ENCODE measurements at places on chromosomes 1 and 21.

- no peak for DNase-seq
These were observed 65.2 kb upstream of the TMPRSS15 start for GRCh38 chr21:18468790-18469189.

DNA sequence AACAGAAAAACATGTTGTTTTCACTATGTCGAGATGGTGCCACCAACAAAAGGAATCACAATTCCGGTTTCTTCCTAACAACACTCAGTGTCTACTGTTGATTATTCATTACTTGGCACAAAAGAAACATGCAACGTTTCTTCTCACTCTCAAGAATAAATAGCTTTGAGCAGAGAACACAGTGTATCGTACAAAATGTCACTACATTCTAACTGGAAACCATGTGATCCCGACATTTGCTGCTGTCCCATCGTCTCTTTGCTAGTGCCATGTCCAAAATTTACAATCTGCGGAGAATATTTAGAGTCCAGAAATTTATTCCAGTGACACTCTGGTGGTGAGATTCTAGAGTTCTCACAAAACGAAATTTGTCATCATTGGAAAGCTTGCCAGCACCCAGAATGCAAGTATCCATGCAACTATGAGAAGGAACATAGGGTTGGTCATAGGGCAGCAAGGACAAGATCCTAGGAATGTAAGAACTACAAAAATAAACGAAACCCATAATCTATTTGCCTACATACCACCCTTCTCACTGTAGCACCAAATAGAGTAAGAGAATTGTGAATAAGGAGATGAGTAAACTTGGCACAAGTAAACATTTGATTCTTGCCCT, 505.1 kb downstream of the LTN1 start:
- no peak for DNase-seq

GRCh38 chr1:196376630-196377328, 231.5 kb downstream of the KCNT2 start:
- DNase-seq, result no peak

- DNase-seq, result no peak
These were observed 23.6 kb upstream of the APOBEC4 start for GRCh38 chr1:183676586-183677189.

DNA sequence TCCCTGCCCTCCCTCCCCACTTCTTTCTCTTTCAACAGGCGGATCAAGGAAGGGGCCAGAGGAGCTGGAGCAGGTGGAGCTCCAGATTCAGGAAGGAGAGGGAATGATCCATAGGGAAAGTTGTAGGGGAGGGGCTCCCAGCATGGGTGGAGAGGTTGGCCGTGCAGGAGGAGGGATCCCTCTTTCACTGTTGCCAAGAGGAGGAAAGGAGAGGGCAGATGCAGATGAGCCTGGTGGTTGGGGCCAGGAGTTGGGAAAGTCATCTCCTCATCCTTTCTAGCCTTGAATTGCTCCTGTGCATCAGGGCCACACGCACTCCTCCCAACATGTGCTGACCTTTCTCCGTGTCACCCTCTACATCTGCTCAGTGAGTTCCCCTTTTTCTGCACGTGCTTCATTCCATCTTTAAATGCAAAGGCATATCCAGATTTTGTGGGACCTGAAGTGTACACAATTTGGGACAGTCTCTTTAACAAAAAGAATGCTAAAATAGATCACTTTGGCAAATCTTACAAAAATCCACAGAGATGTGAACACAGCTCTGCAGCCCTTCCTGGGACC, 32.4 kb downstream of the ZBTB18 start:
- DNase-seq, result no peak

GRCh38 chr1:158080066-158080465, 86.6 kb downstream of the KIRREL1 start:
- DNase-seq, result no peak

DNA sequence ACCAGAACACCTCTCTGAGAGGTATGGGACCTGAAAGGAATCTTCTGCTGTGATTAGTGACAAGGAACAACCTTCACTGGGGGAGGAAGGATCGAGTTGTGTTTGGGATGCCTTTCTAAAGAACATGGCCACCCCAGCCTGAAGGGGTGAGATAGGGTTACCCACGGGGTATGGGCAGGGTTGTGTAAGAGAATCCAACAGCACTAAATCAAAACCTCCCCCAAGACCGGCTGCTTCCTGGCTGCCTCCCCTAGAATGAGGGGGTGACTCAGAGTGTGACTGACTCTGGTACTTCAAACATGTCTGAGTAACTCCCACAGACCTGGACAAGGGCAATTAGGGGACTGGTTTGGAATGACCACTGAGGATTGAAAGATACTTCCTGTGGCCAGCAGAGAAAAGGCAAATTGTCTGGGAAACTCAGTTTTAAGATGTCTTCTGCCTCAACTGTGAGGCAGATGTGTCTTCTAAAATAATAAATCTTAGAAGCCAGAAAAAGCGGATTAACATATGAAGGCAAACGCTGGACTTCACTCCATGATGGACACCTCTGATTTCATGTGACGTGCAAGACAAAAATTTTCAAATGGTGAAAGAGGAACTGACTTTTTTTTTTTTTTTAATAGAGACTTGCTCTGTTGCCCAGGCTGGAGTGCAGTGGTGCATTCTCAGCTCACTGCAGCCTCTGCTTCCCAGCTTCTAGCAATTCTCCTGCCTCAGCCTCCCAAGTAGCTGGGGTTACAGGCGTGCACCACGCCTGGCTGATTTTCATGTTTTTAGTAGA, 6.7 kb upstream of the PTPN14 start:
- no peak for DNase-seq

GRCh38 chr1:40895601-40896000, 33.4 kb upstream of the CITED4 start:
- peak; percentile 7 for DNase-seq

DNA sequence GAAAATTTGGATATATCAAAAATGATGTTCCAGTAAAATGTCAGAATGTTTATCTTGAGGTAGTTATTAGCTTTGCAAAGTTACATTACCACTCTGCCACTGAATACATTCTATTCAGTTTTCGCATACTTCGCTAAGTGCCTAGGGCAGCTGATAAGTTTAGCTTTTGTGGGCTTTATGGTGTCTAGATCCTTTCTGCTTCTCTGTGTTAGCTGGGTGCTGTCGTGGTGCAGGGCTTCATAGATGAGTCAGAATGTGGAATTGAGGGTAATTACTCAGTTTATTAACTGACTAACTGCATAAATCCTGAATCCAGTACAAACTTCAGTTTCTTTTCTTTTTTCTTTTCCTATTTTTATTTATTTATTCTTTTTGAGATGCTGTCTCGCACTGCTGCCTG, 21.5 kb downstream of the NCAM2 start:
- DNase-seq, result no peak

DNA sequence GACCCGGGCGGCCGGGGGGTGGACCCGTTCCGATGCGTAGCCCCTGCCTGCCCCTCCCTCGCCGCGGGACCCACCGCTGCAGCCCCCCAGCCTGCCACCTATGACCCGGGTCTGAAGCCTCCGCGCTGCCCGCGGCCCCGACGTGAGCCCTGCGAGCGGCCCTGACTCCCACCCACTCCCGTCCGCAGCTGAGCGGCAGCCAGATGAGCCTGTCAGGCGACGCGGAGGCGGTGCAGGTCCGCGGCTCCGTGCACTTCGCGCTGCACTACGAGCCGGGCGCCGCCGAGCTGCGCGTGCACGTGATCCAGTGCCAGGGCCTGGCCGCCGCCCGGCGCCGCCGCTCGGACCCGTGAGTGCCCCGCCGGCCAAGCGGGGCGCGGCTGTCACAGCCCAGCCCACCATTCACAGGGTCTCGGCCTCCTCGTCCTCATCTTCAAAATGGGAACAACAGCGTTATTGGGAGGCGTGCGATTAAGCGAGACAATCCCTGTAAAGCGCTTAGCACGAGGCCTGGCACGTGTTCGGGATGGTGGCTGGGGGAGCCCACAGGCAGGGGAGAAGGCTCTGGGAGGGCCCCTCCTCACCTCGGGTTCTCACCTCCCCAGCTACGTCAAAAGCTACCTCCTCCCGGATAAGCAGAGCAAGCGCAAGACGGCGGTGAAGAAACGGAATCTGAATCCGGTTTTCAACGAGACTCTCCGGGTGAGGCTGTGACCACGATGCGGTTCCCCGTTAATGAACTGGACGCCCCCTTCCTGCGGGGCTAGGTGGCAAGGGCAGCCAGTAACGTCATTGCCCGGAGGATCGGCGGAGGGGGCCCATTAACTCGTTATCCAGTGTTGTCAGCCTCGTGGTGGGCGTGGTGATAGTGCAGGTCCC, 8.2 kb downstream of the SYTL1 start:
- DNase-seq, result no peak

DNA sequence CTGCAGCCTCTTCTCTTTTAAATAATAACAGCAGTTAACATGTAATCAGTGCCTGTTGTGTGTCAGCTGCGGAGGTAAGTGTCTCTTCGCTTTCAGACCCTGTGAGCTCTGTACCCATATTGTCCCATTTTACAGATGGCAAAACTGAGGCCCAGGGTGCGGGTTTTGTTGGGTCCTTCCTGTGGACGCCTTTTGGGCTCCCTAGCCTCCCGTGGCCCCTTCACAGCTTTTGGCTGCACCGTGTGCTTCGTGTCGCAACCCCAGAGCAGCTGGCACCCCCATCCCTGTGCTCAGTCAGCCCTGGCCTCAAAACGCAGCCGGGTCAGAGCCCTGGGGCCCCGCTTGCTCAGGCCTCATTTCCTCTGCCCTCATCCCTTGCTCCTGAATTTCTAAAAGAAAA, 53.8 kb downstream of the TLR5 start:
- no peak for DNase-seq

DNA sequence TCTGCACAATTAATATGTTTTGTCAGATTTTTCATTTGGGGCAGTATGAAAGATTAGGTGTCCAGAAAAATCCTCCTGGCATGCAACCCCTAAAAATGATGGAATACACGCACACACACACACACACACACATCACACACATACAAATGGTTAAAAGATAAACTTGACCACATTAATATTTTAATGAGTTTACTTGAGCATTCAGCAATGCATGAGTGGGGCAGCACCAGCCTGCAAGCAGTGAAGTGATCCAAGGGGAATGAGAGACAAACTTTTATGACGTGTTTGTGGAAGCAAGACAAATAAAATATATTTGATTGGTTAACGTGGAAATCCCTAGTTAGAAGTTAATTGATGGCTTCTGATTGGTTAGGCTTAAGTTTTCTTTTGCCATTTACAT, 29.1 kb upstream of the SOAT1 start:
- no peak for DNase-seq

DNA sequence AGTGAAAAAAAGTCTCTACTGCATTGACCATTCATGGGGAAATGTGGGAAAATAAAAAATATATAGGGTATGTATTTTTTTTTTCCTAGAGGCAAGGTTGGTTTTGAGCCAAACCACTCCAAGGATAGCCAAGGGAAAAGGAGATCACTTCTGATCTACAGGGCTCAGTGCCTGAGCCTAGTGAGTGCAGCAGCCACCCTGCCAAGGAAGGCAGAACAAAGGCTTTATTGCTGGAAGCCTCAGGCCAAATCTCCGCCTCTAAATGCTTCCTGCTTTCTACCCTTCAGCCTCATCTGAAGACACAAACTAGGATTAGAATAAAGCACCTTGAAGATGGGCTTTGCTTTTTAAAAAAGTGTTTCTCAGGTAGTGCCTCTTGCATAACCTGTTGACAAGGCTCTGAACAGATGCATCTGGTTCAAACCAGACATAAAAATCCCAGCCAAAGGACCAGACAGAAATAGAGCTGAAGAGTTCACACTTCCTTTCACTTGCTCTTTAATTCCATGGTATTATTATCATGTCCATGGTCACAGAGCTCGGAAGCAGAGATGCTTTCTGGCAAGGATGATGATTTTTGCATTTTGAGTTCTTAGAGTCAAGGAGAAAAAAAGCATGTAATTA, 10.5 kb downstream of the C1orf115 start:
- DNase-seq, result no peak

- DNase-seq, result no peak
These were observed 22.4 kb upstream of the PADI2 start for GRCh38 chr1:17141441-17142197.

DNA sequence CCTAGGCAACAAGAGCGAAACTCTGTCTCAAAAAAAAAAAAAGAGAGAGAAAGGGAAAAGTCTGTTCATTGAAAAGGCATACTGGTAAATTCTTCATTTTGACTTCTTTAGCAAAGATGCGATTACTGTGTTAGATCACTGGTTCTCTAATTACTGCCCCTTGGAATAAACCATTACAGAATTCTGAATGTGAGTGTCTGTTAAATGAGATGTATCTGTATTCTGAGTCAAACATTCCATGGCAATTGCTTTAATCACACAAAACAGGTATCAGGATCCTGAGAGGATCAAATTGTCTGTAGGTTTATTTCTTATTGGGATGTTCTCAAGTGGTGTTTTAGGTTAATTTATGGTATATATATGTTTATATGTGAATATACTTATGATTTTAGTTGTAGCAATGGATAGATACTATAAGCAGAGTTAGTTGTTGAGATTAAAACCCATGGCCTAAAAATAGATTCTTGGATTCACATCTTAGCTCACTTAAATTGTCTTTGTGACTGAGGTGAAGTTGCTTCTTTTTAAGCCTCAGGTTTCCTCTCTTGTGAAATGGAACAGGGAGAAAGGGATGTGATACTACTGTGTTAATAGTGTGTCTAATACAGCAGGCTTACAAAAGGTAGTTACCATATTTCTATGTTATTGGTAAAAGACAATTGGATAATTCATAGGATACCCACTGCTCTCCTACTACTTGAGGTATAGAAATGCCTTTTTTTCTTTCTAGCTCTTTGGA, 16.2 kb downstream of the SRRM1 start:
- no peak for DNase-seq

GRCh38 chr1:180988253-180988752, 34.4 kb downstream of the STX6 start:
- DNase-seq, result no peak

DNA sequence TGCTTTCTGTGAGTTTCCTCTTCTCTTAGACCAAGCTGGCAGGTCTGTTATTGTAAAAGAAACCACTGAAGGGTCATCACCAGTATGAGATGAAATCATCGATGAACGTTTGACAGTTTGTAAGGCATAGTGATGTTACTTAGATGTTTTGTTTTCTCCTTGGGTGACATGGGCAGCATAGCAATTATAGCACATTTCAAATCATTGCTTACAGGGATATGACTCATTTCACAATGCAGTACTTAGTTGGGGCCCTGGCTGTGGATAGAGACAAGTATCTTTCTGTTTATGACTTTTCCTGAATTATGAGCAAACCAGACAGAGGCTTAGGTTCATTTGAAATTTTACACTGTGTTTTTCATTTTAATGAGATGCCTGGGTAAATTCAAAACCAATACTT, 313.0 kb downstream of the RWDD3 start:
- no peak for DNase-seq

DNA sequence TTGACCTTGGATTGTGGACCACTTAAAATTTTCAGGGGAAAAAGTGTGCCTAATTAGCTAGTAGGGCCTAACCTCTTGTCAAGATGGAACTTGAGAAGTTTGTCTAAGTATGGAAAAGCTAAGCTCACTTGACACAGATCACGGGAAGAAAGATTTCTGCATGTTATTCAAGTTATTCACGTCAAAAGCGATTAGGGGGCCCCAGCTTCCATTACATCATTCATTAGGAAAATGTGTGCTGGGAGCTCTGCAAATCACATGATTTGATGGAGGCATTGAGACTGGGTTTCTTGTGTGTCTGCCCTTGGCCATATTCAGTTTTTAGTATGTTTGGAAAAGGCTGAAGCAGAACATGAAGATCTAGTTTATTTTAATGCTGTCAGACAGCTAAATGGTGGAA, 15.5 kb upstream of the POGZ start:
- no peak for DNase-seq

- DNase-seq, result no peak
These were observed 105.1 kb downstream of the NMNAT2 start for GRCh38 chr1:183313063-183313462.

GRCh38 chr1:241332037-241332409, 25.0 kb downstream of the RGS7 start:
- no peak for DNase-seq
